ENCODE measurements at places on chromosomes 6 and 20. TPM values are rescaled to one million over a fixed set of nuclear protein-coding genes. Genes with fewer than 3 reads are reported as not detected.
A peak's percentile ranks its signal among the peaks of the same experiment; 100 is the strongest.

DNA sequence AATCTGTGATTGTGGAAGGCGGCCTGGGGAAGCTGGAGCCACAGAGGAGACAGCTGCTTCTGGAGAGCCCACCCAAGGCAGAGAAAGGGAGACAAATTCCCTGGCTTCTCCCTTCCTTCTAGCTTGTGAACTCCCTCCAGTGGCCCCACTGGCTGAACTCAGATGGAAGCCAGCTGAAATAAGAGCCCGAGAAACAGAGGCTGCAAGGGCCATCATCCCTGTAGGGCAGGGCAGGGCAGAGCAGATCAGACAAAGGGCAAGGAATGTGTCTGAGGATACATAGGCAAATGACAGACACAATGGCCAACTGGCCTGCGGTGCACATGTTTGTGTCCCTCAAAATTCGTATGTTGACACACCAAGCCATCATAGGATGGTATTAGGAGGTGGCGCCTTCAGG is 25.3 kb downstream of the MDFI start:
- H3K4me3 ChIP-seq = no peak overlapping the region
- H3K36me3 ChIP-seq = no peaks in the 10 kb centered on the region
- no peak overlapping the region for H3K27ac ChIP-seq
- H3K27me3 ChIP-seq = peaks cover 2% of the 10 kb centered on the region

DNA sequence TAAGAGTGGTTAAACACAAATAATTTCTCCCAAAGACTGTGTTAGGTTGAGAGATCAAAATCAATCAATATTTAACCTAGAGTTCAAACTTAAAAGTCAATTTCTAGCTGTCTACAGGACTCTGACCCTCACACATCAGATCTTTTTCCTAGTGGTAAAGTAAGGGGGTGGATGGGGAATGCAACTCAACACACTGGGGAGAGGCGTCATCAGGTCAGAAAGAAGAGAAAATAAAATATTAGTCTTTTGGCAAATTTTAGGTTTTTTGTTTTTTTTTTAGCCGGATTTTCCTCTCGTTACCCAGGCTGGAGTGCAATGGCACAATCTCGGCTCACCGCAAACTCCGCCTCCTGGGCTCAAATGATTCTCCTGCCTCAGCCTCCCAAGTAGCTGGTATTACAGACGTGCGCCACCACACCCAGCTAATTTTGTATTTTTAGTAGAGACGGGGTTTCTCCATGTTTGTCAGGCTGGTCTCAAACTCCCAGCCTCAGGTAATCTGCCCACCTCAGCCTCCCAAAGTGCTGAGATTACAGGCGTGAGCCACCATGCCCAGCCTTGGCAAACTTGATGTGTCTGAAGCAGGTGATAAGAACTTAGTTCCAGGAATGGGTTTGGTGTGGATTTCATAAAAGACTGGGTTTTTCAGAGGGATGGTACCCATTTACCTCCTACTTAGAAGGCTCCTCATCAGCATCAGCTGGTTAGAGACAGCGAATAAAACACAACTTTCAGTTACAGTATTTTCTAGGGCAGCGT is 65.9 kb downstream of the MKKS start:
- peaks cover 5% of the 10 kb centered on the region for H3K4me1 ChIP-seq
- no peaks in the 10 kb centered on the region for H3K27me3 ChIP-seq

Gene SIRPB1
- total RNA-seq = 35.8 TPM

DNA sequence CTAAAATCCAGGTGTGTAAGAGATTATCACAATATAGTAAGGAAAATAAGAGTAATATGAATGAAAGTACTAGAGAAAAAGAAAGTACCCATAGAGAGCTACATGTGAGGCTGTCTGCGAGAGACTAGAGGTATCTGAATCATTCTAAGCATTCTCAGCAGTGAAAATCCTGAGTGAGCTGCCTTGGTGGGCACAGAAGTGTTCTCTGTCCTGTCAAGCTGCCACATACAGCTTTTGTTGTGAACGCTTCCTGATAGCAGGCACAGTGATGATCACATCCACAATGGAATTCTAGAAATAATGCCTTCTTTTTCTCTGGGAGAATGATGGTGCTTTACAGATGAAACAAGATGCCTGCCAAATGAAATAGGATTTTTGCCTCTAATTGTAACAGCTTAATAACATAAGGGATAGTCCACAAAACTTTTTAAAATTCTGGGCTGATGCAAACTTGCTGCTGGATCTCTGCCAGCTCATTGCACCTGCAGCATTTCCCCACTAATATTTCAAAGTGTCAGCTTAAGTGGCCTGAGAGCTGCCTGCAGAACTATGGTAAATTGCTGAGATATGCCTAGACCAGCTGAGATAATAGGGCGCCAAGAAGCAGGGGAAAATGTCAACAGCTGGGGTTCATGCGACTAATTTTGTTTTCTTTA is 620.5 kb downstream of the DOK5 start:
- H3K4me1 ChIP-seq = no peaks in the 10 kb centered on the region
- H3K4me3 ChIP-seq = no peak overlapping the region

Gene MEA1
- 44.8 TPM for total RNA-seq

- H3K27me3 ChIP-seq = no peaks in the 10 kb centered on the region
- no peak overlapping the region for H3K27ac ChIP-seq
- peaks cover 11% of the 10 kb centered on the region for H3K4me1 ChIP-seq
These were observed 41.5 kb upstream of the ADGRF1 start for GRCh38 chr6:47083586-47084047.

DNA sequence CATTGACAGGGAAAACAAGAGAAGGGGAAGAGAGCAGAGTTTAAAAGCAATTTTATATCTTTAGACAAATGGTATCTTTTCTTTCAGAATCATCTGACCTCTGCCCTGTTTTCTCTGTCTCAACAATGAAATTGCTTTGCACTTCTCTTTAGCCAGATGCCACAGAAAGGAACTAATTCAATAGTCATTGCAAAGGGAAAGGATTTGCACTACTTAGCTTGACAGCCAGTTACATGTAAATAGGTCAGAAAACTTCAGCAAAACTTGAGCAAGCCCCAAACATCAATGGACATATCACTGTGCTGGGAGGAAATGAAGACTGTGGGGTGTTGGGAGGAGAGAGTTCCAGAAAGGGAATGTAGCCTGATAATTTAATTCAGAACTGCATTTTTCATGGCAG is 181.3 kb upstream of the FAM83B start:
- DNase-seq = no peak
- no peaks in the 10 kb centered on the region for H3K36me3 ChIP-seq
- H3K27me3 ChIP-seq = no peaks in the 10 kb centered on the region
- no peak overlapping the region for H3K4me3 ChIP-seq
- no peaks in the 10 kb centered on the region for H3K4me1 ChIP-seq

- H3K27me3 ChIP-seq = no peaks in the 10 kb centered on the region
- H3K27ac ChIP-seq = no peak overlapping the region
- no peaks in the 10 kb centered on the region for H3K36me3 ChIP-seq
- no peak overlapping the region for H3K4me3 ChIP-seq
These were observed 56.1 kb downstream of the GJA1 start for GRCh38 chr6:121491576-121491975.

GRCh38 chr6:43708860-43709653 is 21.5 kb upstream of the MRPS18A start:
- H3K36me3 ChIP-seq = no peaks in the 10 kb centered on the region
- no peak overlapping the region for H3K4me3 ChIP-seq
- H3K27ac ChIP-seq = peak overlapping the region; percentile 32

- H3K27me3 ChIP-seq = no peaks in the 10 kb centered on the region
- DNase-seq = no peak
- no peaks in the 10 kb centered on the region for H3K4me1 ChIP-seq
- H3K27ac ChIP-seq = no peak overlapping the region
These were observed 125.7 kb downstream of the ZMYND8 start for GRCh38 chr20:47230811-47231256.

Gene FKBP1C
- 1.1 TPM for total RNA-seq

GRCh38 chr6:108108374-108108773 is 33.8 kb upstream of the OSTM1 start:
- no peak overlapping the region for H3K27ac ChIP-seq
- H3K36me3 ChIP-seq = no peaks in the 10 kb centered on the region
- H3K27me3 ChIP-seq = peaks cover 32% of the 10 kb centered on the region
- no peak for DNase-seq
- no peak overlapping the region for H3K4me3 ChIP-seq
- peaks cover 4% of the 10 kb centered on the region for H3K4me1 ChIP-seq

DNA sequence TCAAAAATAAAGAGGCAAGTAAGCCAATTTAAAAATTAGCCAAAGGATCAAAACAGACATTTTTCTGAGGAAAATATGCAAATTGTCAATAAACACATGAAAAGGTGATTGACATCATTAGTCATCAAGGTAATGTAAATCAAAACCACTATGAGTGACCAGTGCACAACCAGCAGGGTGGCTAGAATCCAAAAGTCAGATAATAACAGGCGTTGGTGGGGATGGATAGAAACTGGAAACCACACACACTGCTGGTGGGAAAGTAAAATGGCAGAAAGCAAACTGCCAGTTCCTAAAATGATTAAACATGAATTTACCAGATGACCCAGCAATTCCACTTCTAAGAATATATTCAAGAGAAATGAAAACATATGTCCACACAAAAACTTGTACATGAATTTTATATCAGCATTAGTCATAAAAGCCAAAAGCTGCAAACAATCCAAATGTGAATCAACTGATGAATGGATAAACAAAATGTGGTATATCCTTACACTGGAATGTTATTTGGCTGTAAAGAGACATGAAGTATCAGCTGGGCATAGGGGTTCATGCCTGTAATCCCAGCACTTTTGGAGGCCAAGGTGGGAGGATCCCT is 74.8 kb upstream of the MBOAT1 start:
- H3K36me3 ChIP-seq = no peaks in the 10 kb centered on the region
- DNase-seq = no peak
- no peaks in the 10 kb centered on the region for H3K27me3 ChIP-seq
- H3K4me3 ChIP-seq = no peak overlapping the region
- no peaks in the 10 kb centered on the region for H3K4me1 ChIP-seq
- no peak overlapping the region for H3K27ac ChIP-seq

- peaks cover 23% of the 10 kb centered on the region for H3K27me3 ChIP-seq
- H3K27ac ChIP-seq = no peak overlapping the region
- no peaks in the 10 kb centered on the region for H3K36me3 ChIP-seq
- no peak overlapping the region for H3K4me3 ChIP-seq
- H3K4me1 ChIP-seq = no peaks in the 10 kb centered on the region
- DNase-seq = no peak
These were observed 220.0 kb downstream of the QKI start for GRCh38 chr6:163634211-163635171.

Gene ZBTB12
- 5.1 TPM for total RNA-seq

- H3K27ac ChIP-seq = no peak overlapping the region
- H3K4me1 ChIP-seq = no peaks in the 10 kb centered on the region
- H3K4me3 ChIP-seq = no peak overlapping the region
- H3K36me3 ChIP-seq = peaks cover 24% of the 10 kb centered on the region
- DNase-seq = no peak
These were observed 19.0 kb downstream of the MCM8 start for GRCh38 chr20:5969348-5969935.

- H3K36me3 ChIP-seq = no peaks in the 10 kb centered on the region
- H3K4me3 ChIP-seq = no peak overlapping the region
- peaks cover 36% of the 10 kb centered on the region for H3K27me3 ChIP-seq
- H3K4me1 ChIP-seq = no peaks in the 10 kb centered on the region
- DNase-seq = no peak
These were observed 39.6 kb upstream of the GTSF1L start for GRCh38 chr20:43766385-43766784.

Gene COL21A1
- 9.4 TPM for total RNA-seq

Gene GJE1
- not detected for total RNA-seq

- no peaks in the 10 kb centered on the region for H3K4me1 ChIP-seq
- H3K4me3 ChIP-seq = no peak overlapping the region
- H3K27ac ChIP-seq = no peak overlapping the region
- no peak for DNase-seq
These were observed 32.8 kb upstream of the SSTR4 start for GRCh38 chr20:23002276-23002675.

DNA sequence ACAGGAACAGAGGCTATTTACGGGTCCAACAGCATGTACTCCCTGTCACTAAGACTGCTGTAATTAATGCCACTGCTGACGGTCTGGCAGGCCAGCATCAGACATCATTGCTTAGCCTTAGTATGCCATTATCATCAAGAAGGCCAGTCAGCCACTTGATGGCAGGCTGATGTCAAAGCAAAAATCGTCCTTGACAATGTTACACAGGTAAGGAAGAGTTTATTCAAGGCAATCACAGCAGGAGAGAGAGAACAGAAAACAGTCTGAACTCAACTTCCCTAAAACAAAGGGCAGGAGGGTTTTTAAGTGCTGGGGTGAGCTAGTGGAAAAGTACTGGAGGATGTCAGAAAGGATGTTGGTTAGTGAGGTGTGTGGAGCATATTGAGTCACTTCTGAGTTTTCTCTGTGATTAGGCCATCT is 25.1 kb downstream of the FKBP1C start:
- DNase-seq = no peak
- H3K4me1 ChIP-seq = no peaks in the 10 kb centered on the region
- H3K4me3 ChIP-seq = no peak overlapping the region
- no peaks in the 10 kb centered on the region for H3K27me3 ChIP-seq
- H3K36me3 ChIP-seq = no peaks in the 10 kb centered on the region
- no peak overlapping the region for H3K27ac ChIP-seq

Gene CASS4
- total RNA-seq = 23.9 TPM

DNA sequence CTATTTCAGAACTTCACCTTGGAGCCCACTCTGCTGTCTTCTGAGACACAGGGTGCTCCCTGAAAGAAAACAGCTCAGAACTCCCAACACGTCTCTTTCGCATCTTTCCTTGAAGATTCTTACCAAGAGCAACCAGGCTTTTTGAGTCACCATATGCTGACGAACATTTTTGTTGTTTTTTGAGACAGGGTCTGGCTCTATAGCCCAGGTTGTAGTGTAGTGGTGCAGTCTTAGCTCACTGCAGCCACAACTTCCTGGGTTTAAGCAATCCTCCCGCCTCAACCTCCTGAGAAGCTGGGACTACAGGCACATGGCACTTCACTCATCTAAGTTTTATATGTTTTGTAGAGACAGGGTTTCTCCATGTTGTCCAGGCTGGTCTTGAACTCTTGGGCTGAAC is 68.5 kb downstream of the TRMT11 start:
- H3K36me3 ChIP-seq = peaks cover 12% of the 10 kb centered on the region
- H3K4me3 ChIP-seq = no peak overlapping the region
- DNase-seq = no peak
- peaks cover 9% of the 10 kb centered on the region for H3K4me1 ChIP-seq
- no peak overlapping the region for H3K27ac ChIP-seq

GRCh38 chr6:124393536-124393935 is 568.7 kb upstream of the RNF217 start:
- no peaks in the 10 kb centered on the region for H3K4me1 ChIP-seq
- no peak overlapping the region for H3K4me3 ChIP-seq
- DNase-seq = no peak
- H3K27ac ChIP-seq = no peak overlapping the region

GRCh38 chr6:88722686-88723085 is 240.7 kb downstream of the RNGTT start:
- no peaks in the 10 kb centered on the region for H3K36me3 ChIP-seq
- no peak overlapping the region for H3K4me3 ChIP-seq
- no peak for DNase-seq
- H3K27me3 ChIP-seq = no peaks in the 10 kb centered on the region
- H3K4me1 ChIP-seq = no peaks in the 10 kb centered on the region
- no peak overlapping the region for H3K27ac ChIP-seq

Gene BPIFB1
- total RNA-seq = 263 TPM

DNA sequence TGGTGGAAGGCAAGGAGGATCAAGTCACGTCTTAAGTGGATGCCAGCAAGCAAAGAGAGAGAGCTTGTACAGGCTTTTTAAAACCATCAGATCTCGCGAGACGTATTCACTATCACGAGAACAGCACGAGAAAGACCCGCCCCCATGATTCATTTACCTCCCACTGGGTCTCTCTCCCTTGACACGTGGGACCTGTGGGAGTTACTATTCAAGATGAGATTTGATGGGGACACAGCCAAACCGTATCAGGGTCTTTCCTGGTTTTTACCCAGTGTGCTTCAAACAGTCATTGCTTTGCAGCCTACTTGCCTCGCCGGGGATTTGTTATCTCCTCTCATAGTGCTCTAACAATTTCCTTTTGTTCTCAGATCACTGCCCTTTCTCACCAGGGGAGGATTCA is 108.2 kb downstream of the UST start:
- H3K36me3 ChIP-seq = no peaks in the 10 kb centered on the region
- no peak for DNase-seq
- no peaks in the 10 kb centered on the region for H3K27me3 ChIP-seq
